Calu3 (cell line): ENCODE measurements at places on chromosomes 2 and 18. TPM values are rescaled to one million over a fixed set of nuclear protein-coding genes. Genes with fewer than 3 reads are reported as not detected.

DNA sequence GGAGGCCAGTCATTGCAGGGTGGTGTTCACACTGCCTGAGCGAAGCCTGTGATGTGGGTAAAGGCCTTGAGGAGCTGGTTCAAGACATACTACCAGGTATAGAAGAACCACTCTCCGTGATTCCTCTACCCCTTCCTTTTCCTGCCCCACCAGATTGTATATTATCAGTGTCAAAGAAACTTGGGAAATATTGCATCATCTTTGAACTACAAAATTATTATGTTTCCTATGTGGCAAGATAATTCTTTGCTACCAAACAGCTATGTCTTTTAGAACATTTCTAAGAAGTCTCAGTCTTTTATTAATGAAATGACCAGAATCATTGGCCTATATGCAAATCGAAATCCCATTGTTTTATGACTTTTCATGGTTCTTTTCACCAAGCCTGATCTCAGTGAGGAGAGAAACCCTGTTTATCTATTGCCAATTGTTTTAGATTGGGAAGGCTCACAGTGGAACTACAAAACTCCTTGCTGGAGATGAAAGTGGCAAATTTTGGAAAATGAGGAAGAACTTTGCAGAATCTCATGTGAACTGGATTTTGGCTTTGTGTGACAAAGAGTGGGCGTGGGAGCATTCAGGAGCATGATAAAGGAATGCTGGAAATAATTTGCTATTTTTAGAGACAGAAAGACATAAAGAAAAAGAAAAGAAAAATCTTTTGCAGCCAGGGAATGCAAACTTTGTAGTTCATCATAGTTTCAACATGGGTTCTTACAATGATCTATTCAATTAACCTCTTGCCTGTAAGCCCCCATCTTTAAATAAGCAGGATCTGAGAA, 286.9 kb downstream of the INSIG2 start:
- peak overlapping the region; percentile 43 for H3K27ac ChIP-seq
- no peak for DNase-seq
- H3K36me3 ChIP-seq, result no peaks in the 10 kb centered on the region
- peaks cover 34% of the 10 kb centered on the region for H3K4me1 ChIP-seq
- H3K27me3 ChIP-seq, result no peaks in the 10 kb centered on the region

DNA sequence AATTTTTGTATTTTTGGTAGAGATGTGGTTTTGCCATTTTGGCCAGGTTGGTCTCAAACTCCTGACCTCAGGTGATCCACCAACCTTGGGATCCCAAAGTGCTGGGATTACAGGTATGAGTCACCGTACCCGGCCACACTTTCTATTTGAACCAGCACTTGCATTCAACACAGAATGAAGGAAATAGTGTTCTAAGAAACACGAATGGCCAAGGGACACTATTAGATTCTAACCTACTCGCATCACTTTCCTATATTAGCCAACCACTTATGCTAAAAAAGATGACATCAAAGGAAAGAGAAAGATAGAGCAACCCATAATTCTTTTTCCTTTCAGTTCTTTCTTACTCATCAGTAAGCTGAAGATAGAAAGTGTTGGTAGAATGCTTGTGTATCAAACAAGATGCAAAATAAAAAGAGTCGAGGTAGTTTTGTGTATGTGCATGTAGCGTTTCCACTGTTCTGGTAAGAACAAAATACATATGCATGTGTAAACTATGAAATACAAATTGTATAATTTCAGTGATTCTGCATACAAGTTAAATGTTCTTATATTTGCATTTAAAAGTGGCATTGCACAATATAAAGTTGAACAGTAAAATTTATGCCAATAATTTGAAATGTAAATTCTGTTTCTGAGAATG, 247.6 kb downstream of the CDCA7 start:
- no peak for DNase-seq
- H3K4me3 ChIP-seq, result no peak overlapping the region
- H3K27me3 ChIP-seq, result no peaks in the 10 kb centered on the region
- no peaks in the 10 kb centered on the region for H3K36me3 ChIP-seq
- no peak overlapping the region for H3K27ac ChIP-seq

The TXNDC2 gene
- not detected in 2 replicates for total RNA-seq

DNA sequence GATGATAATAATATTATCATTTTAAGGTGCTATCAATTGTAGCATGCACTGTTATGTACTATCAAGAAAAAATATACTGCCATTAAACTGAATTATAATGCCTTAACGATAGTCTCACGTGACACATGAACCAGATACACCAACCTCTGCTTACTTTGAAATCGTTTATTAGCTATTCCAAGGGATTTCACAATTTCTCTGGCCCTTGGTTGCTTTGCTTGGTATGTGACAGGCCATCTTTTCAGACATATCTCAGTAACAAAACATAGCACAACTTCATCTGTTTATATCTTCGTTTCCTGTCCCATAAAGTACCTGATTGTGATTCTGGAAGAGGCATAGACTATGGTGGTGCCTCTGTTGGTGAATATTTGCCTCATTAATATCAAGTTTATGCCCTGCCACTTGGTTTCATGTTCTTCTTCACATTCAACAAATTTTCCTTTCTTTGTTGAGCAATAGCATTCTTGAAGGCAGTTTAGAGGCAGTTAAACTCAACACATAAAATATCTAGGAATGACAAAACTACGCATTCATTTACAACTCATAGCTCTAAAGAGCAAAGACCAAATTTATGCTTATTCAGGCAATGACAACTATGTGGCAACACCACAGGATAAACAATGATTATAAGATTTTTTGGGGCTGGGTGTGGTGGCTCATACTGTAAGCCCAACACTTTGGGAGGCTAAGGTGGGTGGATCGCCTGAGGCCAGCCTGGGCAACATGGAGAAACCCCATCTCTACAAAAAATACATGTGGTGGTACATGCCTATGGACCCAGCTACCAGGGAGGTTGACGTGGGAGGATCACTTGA, 84.3 kb downstream of the MCFD2 start:
- no peaks in the 10 kb centered on the region for H3K4me1 ChIP-seq
- no peaks in the 10 kb centered on the region for H3K36me3 ChIP-seq
- no peak overlapping the region for H3K27ac ChIP-seq
- H3K4me3 ChIP-seq, result no peak overlapping the region
- no peak for DNase-seq
- H3K27me3 ChIP-seq, result peaks cover 35% of the 10 kb centered on the region

The PLGLB2 gene
- total RNA-seq, result 1.7 and 2.3 TPM in 2 replicates

The STPG4 gene
- total RNA-seq, result 12.7 and 14.4 TPM in 2 replicates

GRCh38 chr18:75810516-75810915, 383.0 kb upstream of the SMIM21 start:
- no peak overlapping the region for H3K27ac ChIP-seq
- H3K27me3 ChIP-seq, result no peaks in the 10 kb centered on the region
- no peak overlapping the region for H3K4me3 ChIP-seq
- no peaks in the 10 kb centered on the region for H3K4me1 ChIP-seq
- no peaks in the 10 kb centered on the region for H3K36me3 ChIP-seq

DNA sequence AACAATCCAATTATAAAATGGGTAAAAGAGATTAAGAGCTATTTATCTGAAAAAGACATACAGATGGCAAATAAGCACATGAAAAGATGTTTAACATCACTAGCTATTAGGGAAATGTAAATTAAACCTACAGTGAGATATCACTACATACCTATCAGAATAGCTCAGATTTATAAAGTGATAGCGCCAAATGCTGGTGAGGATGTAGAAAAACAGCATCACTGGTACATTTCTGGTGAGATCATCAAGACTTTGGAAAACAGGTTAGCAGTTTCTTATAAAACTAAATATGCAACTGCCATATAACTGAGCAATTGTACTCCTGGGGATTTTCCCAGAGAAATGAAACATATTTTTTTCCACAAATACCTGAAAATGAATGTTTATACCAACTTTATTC, 100.4 kb downstream of the ACOXL start:
- H3K27ac ChIP-seq, result no peak overlapping the region
- DNase-seq, result no peak
- H3K4me1 ChIP-seq, result no peaks in the 10 kb centered on the region

GRCh38 chr2:109458512-109458911, 155.3 kb downstream of the SEPTIN10 start:
- no peaks in the 10 kb centered on the region for H3K4me1 ChIP-seq
- H3K27me3 ChIP-seq, result peaks cover 94% of the 10 kb centered on the region
- no peak overlapping the region for H3K27ac ChIP-seq
- H3K4me3 ChIP-seq, result no peak overlapping the region
- no peak for DNase-seq
- H3K36me3 ChIP-seq, result no peaks in the 10 kb centered on the region

GRCh38 chr2:136175466-136175865, 57.5 kb upstream of the CXCR4 start:
- no peaks in the 10 kb centered on the region for H3K36me3 ChIP-seq
- H3K27ac ChIP-seq, result no peak overlapping the region
- no peak overlapping the region for H3K4me3 ChIP-seq
- H3K27me3 ChIP-seq, result no peaks in the 10 kb centered on the region

GRCh38 chr2:76749858-76750257, 772.3 kb downstream of the LRRTM4 start:
- H3K27me3 ChIP-seq, result no peaks in the 10 kb centered on the region
- H3K36me3 ChIP-seq, result no peaks in the 10 kb centered on the region
- no peak overlapping the region for H3K27ac ChIP-seq
- H3K4me1 ChIP-seq, result no peaks in the 10 kb centered on the region
- no peak for DNase-seq

GRCh38 chr2:3485166-3485565, 34.2 kb downstream of the ADI1 start:
- no peaks in the 10 kb centered on the region for H3K4me1 ChIP-seq
- H3K27me3 ChIP-seq, result no peaks in the 10 kb centered on the region
- H3K27ac ChIP-seq, result no peak overlapping the region
- H3K4me3 ChIP-seq, result no peak overlapping the region
- peaks cover 19% of the 10 kb centered on the region for H3K36me3 ChIP-seq

- peaks cover 10% of the 10 kb centered on the region for H3K4me1 ChIP-seq
- H3K4me3 ChIP-seq, result no peak overlapping the region
- no peak for DNase-seq
- no peaks in the 10 kb centered on the region for H3K36me3 ChIP-seq
- no peak overlapping the region for H3K27ac ChIP-seq
- no peaks in the 10 kb centered on the region for H3K27me3 ChIP-seq
Observed at GRCh38 chr2:38697116-38697840, 31.4 kb downstream of the GALM start.

The GULP1 gene
- total RNA-seq, result 86.8 and 94.4 TPM in 2 replicates

DNA sequence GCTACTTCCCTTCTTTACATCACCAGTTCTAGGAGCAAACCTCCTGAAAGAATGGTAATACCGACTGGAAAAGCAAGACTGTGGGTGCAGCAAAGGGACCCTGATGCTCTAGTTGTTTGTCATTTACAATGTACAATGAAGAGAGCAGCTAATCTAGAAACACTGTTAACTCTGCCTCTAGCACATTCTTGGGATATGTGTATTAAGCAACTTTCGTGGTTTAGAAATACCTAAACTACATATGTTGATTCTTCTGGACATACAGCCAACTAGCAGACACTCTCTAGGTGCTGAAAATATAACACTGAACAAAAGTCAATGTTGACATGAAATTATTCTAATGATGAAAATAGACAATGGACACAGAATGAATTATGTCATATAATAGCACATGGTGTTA, 440.3 kb upstream of the MC4R start:
- no peaks in the 10 kb centered on the region for H3K36me3 ChIP-seq
- DNase-seq, result no peak
- no peak overlapping the region for H3K4me3 ChIP-seq
- no peaks in the 10 kb centered on the region for H3K4me1 ChIP-seq
- H3K27ac ChIP-seq, result no peak overlapping the region

DNA sequence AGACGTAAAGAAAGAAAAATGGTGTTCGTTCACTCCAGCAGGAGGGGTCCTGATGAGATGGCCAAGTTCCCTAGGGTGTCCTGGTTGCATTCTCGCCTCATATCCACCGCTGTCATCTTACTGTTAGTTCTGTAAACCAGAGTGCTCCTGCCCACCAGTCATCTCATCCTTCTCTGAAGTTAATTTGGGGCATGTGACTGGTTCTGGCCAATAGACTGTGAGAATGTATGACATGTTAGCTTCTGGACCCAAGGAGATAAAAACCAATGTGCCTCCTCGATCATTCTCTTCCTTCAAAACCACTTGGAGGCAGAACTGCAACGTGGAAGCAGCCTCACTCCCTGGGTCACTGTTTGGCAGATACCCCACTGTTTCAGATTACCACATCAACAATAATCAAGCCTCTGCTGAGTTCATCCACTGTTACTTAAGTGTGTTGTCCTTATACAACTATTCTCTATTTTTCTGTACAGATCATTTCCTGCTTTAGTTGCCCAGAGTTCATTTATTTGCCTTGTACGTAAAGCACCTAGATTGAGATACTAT, 759.1 kb downstream of the TSN start:
- H3K4me3 ChIP-seq, result no peak overlapping the region
- no peak for DNase-seq
- no peak overlapping the region for H3K27ac ChIP-seq
- no peaks in the 10 kb centered on the region for H3K27me3 ChIP-seq
- H3K4me1 ChIP-seq, result no peaks in the 10 kb centered on the region

The PID1 gene
- total RNA-seq, result 0.24 and 0.31 TPM in 2 replicates
